ENCODE measurements at places on chromosomes 12 and 14. TPM values are rescaled to one million over a fixed set of nuclear protein-coding genes. Genes with fewer than 3 reads are reported as not detected.
A peak's percentile ranks its signal among the peaks of the same experiment; 100 is the strongest.

GRCh38 chr12:65022960-65023359, 98.1 kb downstream of the WIF1 start:
- no peak for DNase-seq

- no peak for DNase-seq
Observed at GRCh38 chr12:28065889-28066630, 93.5 kb upstream of the PTHLH start.

GRCh38 chr12:19652386-19652785, 213.1 kb downstream of the AEBP2 start:
- no peak for DNase-seq

GRCh38 chr12:128076188-128076587, 190.8 kb upstream of the TMEM132C start:
- no peak for DNase-seq

- DNase-seq: no peak
Observed at GRCh38 chr14:75961662-75962061, 20.1 kb downstream of the TGFB3 start.

- DNase-seq: peak; percentile 16
Observed at GRCh38 chr12:77429426-77429825, 364.1 kb upstream of the E2F7 start.

DNA sequence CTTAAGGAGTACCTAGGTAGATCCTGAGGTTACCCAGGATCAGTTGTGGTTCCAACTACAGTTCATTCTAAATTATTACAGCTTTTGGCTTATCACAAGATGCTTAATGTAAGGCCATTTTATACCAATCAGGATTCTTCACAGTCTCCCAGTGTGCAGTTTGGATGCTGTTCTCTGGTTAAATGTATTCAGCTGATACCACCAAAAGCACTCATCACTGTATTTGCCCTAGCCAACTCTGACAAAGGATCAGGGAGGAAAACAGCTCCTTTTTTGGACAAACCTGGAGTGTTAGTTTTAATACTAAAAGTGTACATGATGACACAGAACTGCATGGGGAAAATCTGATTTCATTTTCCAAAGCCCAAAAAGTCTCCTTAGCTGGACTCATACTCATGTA, 19.5 kb downstream of the DMAC2L start:
- DNase-seq: no peak

DNA sequence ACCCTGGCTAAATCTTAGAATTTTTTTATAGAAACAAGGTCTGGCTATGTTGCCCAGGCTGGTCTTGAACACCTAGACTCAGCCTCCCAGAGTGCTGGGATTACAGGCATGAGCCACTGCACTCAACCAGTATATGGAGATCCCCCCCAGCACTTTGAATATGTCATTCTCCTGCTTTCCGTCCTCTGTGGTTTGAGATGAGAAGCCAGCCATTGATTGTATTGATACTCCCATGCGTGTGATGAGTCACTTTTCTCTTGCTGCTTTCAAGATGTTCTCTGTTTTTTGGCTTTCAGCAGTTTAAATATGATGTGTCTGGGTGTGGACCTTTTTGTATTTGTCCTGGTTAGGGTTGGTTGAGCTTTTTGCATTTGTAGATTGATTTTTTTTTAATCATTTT, 75.2 kb upstream of the DNM1L start:
- no peak for DNase-seq

DNA sequence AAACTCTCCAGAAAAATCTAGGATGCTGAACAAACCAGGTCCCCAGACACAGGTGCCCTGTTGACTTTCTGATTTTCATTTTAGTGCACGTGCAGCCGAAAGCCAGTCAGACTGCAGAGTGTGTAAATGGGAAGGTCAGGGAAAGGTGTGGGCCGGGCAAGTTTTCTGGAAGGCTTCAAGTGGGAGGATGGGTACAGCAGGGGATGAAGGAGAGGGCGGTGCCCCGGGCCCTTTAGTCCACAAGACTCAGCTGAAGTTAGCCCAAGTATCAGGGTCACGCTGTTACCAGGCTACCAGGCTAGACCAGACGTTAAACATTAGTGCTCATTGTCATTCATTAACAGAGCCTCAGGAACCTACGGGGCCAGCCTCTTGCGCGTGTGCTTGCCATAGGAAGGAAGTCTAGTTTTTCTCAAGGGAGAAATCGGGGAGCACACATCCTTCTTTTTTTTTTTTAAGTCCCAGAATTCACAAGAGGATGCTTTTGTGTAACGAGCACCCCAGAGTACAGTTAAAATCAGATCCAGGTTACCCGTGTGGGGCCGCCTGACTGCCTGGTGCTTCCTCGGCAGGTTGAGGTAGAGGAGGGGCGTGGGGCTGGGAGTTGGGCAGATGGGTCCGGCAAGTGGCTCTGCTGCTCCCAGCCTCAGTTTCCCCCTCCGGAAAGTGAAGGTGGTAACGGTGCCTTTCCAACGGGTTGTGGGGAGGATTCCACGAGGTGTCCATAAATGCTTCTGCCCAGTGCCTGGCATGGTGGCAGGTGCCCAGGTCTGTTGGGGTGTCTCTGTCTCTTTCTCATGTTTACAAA, 19.1 kb downstream of the BCL7A start:
- DNase-seq: no peak

DNA sequence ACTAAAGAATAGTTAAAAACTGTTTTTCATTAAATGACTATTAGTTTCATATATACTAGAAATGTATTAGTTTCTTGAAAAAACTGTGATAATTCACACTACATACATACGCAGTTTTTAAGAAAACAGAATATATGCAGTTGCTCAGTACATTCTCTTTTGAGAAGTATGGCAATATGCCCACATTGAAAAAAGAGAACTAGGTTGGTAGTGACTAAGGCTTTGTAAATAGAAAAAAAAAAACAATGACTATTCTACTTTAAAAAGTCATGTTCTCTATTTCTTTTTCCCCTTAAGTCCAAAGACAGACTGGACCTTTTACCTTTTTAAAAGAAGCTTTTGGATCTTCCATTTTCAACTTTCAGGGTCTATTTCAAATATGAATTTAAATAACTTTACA, 25.0 kb downstream of the SNX6 start:
- DNase-seq: no peak

GRCh38 chr12:64193931-64194330, 28.2 kb downstream of the KICS2 start:
- no peak for DNase-seq

Gene PRIMA1
- polyA plus RNA-seq: 3.5 TPM

Gene RTL1
- 60.5 TPM for polyA plus RNA-seq

Gene TPH2
- not detected for polyA plus RNA-seq

Gene RPS6KL1
- polyA plus RNA-seq: 13.5 TPM

Gene KRT78
- not detected for polyA plus RNA-seq

Gene NEDD8
- 188 TPM for polyA plus RNA-seq

Gene NXPH4
- polyA plus RNA-seq: 2.8 TPM

Gene TROAP
- 11.4 TPM for polyA plus RNA-seq

Gene LTA4H
- 74.4 TPM for polyA plus RNA-seq

Gene MSRB3
- 48.6 TPM for polyA plus RNA-seq

Gene TMEM30B
- polyA plus RNA-seq: 1.2 TPM

Gene SERPINA5
- not detected for polyA plus RNA-seq
